ENCODE measurements at places on chromosomes 6 and 20.

GRCh38 chr6:28142446-28142845 is 763 bp downstream of the ZKSCAN8 start:
- DNase-seq, result no peak

GRCh38 chr6:154289818-154290508 is 66.6 kb downstream of the IPCEF1 start:
- DNase-seq, result no peak

- DNase-seq, result no peak
Measured at GRCh38 chr6:45902984-45903383, 112.7 kb downstream of the CLIC5 start.

DNA sequence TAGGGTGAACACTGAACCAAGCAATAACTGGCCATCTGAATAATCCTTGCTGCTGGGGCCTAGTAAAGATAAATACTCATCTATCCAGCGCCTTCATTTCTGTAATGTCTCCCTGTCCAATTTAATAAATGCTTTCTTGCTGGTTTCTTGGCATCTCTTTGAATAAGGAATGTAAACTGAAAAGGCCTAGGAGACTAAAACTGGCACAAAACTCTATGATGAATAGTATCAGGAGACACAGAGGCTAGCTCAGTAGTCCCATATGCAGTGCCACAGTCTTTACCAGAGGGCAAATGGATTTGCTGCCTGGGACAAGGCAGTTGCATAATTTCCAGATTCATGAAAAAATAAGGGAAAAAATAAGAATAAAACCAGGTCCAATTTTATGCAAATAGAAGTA is 324.4 kb downstream of the CENPW start:
- no peak for DNase-seq

Data from NAMALWA (cell line).